Activated CD4-positive, alpha-beta T cell treated with anti-CD3 and anti-CD28 coated beads, Interleukin-2, amount 50 U/mL, for 1 hour (primary cell): ENCODE measurements at places on chromosomes 4 and X.
A peak's percentile ranks its signal among the peaks of the same experiment; 100 is the strongest.

DNA sequence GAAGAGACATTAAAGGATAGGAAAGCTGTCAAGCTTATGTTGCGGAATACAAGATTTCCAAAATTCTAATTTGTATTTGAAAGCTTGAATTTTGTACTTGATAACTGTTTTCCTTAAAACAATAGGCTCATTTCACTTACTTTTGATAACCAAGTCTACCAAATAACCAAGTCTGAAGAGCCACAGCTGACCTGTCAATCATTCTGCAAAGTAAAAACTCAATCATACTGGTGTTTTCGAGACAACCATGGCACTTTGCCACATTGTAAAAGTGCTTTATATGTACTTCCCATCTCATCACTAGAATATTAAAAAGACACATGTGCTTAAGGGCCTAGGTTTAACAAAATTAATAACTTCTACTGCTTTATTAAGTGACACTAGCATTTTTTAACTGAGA is 47.9 kb downstream of the LEF1 start:
- DNase-seq = no peak

- DNase-seq = peak; percentile 23
Measured at GRCh38 chr4:121822796-121823504, 733 bp downstream of the CCNA2 start.

GRCh38 chr4:177349191-177349590 is 39.5 kb downstream of the NEIL3 start:
- no peak for DNase-seq

DNA sequence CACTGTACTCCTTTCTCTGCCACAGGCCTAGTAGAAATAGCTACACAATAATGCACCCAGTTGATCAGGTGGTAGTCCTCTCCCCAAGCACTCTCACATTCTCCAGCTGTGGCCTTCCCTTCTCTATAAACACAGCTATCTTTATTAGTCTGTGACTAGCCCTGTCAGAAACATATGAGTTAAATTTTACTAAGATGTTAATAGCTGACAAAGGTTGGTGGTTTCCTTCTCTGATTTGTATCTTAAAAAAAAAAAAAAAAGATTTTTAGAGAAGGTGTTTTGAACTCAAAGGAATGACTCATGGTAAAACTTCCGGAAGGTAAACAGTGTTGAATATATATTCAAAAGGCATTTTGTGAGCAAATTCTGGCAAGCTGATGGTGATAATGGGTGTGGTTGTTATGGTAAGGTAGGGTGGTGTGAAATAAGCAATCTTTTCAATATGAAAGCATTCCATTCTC is 327.4 kb downstream of the PPP3CA start:
- DNase-seq = no peak

DNA sequence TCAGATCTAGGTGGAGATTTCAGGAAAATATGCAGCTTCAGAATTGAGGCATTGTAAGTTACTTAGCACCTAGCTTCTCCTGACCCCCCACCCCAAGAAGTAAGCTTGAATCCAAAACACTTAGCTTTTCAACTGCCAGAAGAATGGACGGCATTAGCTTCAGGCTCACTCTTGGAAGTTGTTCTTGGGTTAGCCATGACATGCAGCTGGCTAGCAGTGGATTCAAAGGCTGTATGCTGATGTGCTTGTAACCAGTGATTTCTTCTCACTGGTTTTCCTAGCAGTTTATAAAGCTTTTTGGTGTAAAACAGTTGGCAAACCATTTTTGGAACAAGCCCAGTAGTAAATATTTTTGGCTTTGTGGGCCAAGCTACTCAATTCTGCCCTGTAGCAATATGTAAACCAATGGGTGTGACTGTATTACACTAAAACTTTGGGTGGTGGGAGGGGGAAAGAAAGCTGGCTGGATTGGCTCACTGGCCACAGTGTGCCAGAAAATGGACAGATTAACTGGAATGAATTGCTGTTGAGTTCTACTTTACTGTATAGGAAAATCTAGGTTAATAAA is 85.6 kb downstream of the SHROOM2 start:
- DNase-seq = no peak
